ENCODE measurements at places on chromosomes 4 and X.

- no peaks in the 10 kb centered on the region for H3K27me3 ChIP-seq
- H3K4me3 ChIP-seq = no peak overlapping the region
- no peak overlapping the region for H3K27ac ChIP-seq
- no peaks in the 10 kb centered on the region for H3K36me3 ChIP-seq
Measured at GRCh38 chr4:96755569-96756484, 915.9 kb downstream of the PDHA2 start.

- peaks cover 57% of the 10 kb centered on the region for H3K4me1 ChIP-seq
- H3K27ac ChIP-seq = peak overlapping the region; percentile 86
- peak; percentile 40 for DNase-seq
- H3K27me3 ChIP-seq = peaks cover 5% of the 10 kb centered on the region
- no peaks in the 10 kb centered on the region for H3K36me3 ChIP-seq
Measured at GRCh38 chr4:3041192-3042142, 32.9 kb downstream of the HTT-AS start.

DNA sequence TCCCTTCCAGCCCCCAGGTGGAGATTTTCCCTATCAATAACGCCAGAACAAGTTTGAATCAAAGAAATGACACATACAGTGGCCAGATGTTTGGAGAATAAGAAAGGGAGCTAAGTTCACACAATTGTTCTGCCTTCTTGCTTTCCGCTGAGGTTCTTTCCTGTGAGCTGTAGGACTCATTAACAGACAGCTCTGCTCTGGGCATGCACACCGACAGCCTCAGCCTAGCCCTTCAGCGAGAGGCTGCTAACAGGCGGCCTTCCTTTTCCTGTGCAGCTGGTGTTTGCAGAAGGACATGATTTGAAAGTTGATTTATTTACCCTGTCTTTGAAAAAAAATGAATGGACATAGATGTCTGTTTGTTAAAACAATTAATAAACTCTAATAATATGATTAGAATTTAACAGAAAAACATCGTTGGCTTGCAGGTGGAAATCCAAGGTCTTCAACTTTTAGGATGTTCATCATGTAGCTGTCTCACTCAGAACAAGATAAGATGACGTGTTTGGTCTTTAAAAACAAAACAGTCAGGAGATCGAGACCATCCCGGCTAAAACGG is 183.3 kb downstream of the KDR start:
- no peak overlapping the region for H3K27ac ChIP-seq
- no peaks in the 10 kb centered on the region for H3K36me3 ChIP-seq

GRCh38 chr4:120886191-120886590 is 36.3 kb downstream of the PRDM5 start:
- H3K4me3 ChIP-seq = no peak overlapping the region
- peaks cover 6% of the 10 kb centered on the region for H3K36me3 ChIP-seq
- H3K27me3 ChIP-seq = no peaks in the 10 kb centered on the region
- peak; percentile 45 for DNase-seq

DNA sequence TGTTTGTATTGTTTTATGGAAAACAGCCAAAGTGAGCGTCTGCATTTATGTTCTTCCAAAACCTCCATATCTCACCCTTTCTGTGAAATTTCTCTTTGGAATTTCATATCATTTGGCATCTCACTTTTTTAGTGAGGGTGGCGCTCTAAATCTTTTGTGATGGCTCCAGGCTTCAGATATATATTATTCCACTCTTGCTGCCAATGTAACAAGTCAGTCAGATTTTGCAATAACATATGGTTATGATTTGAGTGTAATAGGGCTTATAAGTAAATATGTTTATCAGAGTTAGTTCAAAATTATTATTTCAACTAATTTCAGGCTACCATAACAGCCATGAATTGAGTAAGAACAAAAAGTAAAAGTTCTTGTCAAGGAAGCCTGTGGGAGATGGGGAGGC is 314.7 kb downstream of the PDGFC start:
- H3K27ac ChIP-seq = no peak overlapping the region
- H3K27me3 ChIP-seq = no peaks in the 10 kb centered on the region
- no peak overlapping the region for H3K4me3 ChIP-seq
- DNase-seq = no peak
- H3K4me1 ChIP-seq = no peaks in the 10 kb centered on the region

GRCh38 chr4:65845199-65845773 is 175.0 kb upstream of the EPHA5 start:
- H3K27me3 ChIP-seq = no peaks in the 10 kb centered on the region
- DNase-seq = no peak
- no peaks in the 10 kb centered on the region for H3K4me1 ChIP-seq
- no peaks in the 10 kb centered on the region for H3K36me3 ChIP-seq
- no peak overlapping the region for H3K4me3 ChIP-seq

DNA sequence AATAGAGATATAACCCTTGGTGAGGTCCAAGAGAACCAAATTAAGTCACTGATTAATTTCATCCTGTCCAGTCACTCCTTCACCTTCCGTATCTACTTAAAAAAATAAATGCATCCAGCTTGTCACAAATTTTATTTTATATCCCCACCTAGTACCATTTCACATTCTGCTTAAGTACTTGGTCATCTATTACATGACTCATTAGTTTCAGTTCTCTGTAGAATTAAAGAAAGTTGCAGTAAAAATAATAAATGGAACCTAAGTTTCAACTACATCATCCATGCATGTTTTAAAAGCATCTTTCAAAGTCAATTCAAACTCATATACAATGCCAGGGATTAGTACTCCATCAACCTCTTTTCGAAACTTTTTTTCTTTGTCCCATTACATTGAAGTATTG is 130.2 kb downstream of the SH2D1A start:
- no peak overlapping the region for H3K4me3 ChIP-seq
- DNase-seq = no peak
- no peak overlapping the region for H3K27ac ChIP-seq
- no peaks in the 10 kb centered on the region for H3K4me1 ChIP-seq

GRCh38 chr4:159242427-159242826 is 139.5 kb downstream of the RAPGEF2 start:
- H3K4me3 ChIP-seq = no peak overlapping the region
- DNase-seq = no peak
- H3K36me3 ChIP-seq = no peaks in the 10 kb centered on the region
- no peak overlapping the region for H3K27ac ChIP-seq

- H3K27ac ChIP-seq = peak overlapping the region; percentile 26
- H3K4me3 ChIP-seq = no peak overlapping the region
- H3K27me3 ChIP-seq = no peaks in the 10 kb centered on the region
- no peak for DNase-seq
- H3K36me3 ChIP-seq = no peaks in the 10 kb centered on the region
- H3K4me1 ChIP-seq = peaks cover 4% of the 10 kb centered on the region
Measured at GRCh38 chr4:87118826-87119225, 101.6 kb downstream of the KLHL8 start.

- peak overlapping the region; percentile 2 for H3K27ac ChIP-seq
- no peak overlapping the region for H3K4me3 ChIP-seq
- no peaks in the 10 kb centered on the region for H3K27me3 ChIP-seq
- no peaks in the 10 kb centered on the region for H3K4me1 ChIP-seq
- peak; percentile 17 for DNase-seq
Measured at GRCh38 chrX:123878252-123878721, 18.4 kb downstream of the XIAP start.

DNA sequence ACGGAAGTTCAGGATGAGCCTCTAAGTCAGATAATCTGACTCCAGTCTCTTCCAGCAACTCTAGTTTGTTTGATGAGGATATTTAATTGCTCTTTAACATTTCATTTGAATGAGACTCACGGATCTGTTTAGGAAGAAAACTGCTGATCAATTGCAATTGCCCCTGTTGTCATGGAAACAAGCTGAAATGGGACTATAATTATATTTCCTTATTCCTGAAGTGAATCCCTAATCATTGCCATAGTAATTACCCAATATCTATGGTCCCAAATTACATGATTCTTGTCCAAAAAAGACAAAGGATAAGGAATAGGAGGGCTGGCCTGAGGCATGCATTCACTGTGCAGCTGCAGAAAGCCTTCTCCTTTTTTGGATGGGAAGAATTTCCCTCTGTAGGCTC is 105.3 kb downstream of the AASDH start:
- H3K4me3 ChIP-seq = no peak overlapping the region
- H3K27me3 ChIP-seq = no peaks in the 10 kb centered on the region
- no peak for DNase-seq

DNA sequence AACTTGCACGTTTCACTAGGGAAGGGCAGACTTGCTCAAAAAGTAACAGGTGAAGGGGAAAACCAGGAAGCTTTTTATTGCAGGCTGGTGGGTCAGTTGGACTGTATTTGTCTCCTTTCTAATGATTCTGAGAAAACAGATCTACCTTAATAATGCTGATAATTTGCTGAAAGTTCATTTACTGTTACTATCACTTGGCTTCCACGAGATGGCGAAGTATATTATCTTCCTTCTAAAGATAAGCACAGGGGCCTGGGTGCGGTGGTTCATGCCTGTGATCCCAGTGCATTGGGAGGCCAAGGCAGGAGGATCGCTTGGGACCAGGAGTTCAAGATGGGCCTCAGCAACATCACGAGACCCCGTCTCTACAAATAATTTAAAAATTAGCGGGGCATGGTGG is 16.4 kb downstream of the CCKAR start:
- H3K27ac ChIP-seq = no peak overlapping the region
- H3K4me1 ChIP-seq = no peaks in the 10 kb centered on the region
- H3K4me3 ChIP-seq = no peak overlapping the region
- no peaks in the 10 kb centered on the region for H3K36me3 ChIP-seq

- H3K27me3 ChIP-seq = no peaks in the 10 kb centered on the region
- DNase-seq = peak; percentile 12
- no peak overlapping the region for H3K4me3 ChIP-seq
- H3K27ac ChIP-seq = no peak overlapping the region
- H3K36me3 ChIP-seq = peaks cover 32% of the 10 kb centered on the region
Measured at GRCh38 chr4:83074086-83074704, 39.2 kb downstream of the COPS4 start.

GRCh38 chr4:41346306-41347061 is 89.8 kb downstream of the UCHL1 start:
- no peaks in the 10 kb centered on the region for H3K4me1 ChIP-seq
- no peak overlapping the region for H3K4me3 ChIP-seq
- H3K36me3 ChIP-seq = no peaks in the 10 kb centered on the region
- no peaks in the 10 kb centered on the region for H3K27me3 ChIP-seq
- no peak overlapping the region for H3K27ac ChIP-seq
- DNase-seq = no peak

- no peak overlapping the region for H3K27ac ChIP-seq
- no peak overlapping the region for H3K4me3 ChIP-seq
- no peaks in the 10 kb centered on the region for H3K4me1 ChIP-seq
Measured at GRCh38 chr4:156420623-156421022, 467.0 kb upstream of the CTSO start.

GRCh38 chr4:41935652-41936021 is 408 bp downstream of the TMEM33 start:
- H3K4me3 ChIP-seq = peak overlapping the region; percentile 74
- H3K27ac ChIP-seq = peak overlapping the region; percentile 92
- no peak for DNase-seq
- H3K27me3 ChIP-seq = no peaks in the 10 kb centered on the region
- no peaks in the 10 kb centered on the region for H3K36me3 ChIP-seq
- peaks cover 42% of the 10 kb centered on the region for H3K4me1 ChIP-seq

GRCh38 chr4:173827707-173828106 is 297.7 kb upstream of the HAND2 start:
- no peaks in the 10 kb centered on the region for H3K4me1 ChIP-seq
- DNase-seq = no peak
- H3K27ac ChIP-seq = no peak overlapping the region
- H3K4me3 ChIP-seq = no peak overlapping the region

- no peaks in the 10 kb centered on the region for H3K27me3 ChIP-seq
- H3K27ac ChIP-seq = no peak overlapping the region
- no peak overlapping the region for H3K4me3 ChIP-seq
- no peak for DNase-seq
Measured at GRCh38 chr4:69362351-69362750, 82.1 kb downstream of the UGT2B28 start.

GRCh38 chr4:115113506-115114106 is at the start of gene NDST4:
NDST4 (minus strand) TSS chr4:115113620; CDS start chr4:115077036, 36,584 bp downstream.
- peak; percentile 61 for DNase-seq
- H3K27me3 ChIP-seq = no peaks in the 10 kb centered on the region
- no peak within 1 kb of the TSS for H3K27ac ChIP-seq
- no peak within 1 kb of the TSS for H3K4me3 ChIP-seq
- no peaks in the 10 kb centered on the region for H3K4me1 ChIP-seq

GRCh38 chr4:7529368-7530080 is 94.8 kb upstream of the PSAPL1 start:
- DNase-seq = peak; percentile 60
- peaks cover 42% of the 10 kb centered on the region for H3K27me3 ChIP-seq
- no peak overlapping the region for H3K4me3 ChIP-seq
- H3K27ac ChIP-seq = no peak overlapping the region
- no peaks in the 10 kb centered on the region for H3K36me3 ChIP-seq

DNA sequence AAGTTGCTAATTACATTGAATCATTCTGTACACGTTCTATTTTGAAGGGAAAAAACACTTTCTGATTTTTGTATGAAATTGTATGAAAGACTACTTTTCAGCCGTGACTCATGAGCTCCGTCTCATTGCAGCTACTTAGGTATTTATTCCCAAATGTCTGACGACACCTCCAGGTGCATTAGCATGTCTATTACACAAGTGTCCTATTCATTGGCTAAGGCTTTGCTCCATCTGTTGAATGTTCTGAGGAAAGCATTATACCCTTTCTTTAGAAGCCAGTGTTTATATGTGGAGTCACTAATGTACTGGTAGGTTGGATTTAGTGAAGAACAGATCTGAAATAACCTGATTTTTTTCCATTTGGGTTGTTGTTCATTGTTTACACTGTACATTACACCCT is 51.8 kb downstream of the MAP7D3 start:
- H3K27ac ChIP-seq = no peak overlapping the region
- peaks cover 8% of the 10 kb centered on the region for H3K4me1 ChIP-seq
- H3K27me3 ChIP-seq = no peaks in the 10 kb centered on the region
- H3K4me3 ChIP-seq = no peak overlapping the region

DNA sequence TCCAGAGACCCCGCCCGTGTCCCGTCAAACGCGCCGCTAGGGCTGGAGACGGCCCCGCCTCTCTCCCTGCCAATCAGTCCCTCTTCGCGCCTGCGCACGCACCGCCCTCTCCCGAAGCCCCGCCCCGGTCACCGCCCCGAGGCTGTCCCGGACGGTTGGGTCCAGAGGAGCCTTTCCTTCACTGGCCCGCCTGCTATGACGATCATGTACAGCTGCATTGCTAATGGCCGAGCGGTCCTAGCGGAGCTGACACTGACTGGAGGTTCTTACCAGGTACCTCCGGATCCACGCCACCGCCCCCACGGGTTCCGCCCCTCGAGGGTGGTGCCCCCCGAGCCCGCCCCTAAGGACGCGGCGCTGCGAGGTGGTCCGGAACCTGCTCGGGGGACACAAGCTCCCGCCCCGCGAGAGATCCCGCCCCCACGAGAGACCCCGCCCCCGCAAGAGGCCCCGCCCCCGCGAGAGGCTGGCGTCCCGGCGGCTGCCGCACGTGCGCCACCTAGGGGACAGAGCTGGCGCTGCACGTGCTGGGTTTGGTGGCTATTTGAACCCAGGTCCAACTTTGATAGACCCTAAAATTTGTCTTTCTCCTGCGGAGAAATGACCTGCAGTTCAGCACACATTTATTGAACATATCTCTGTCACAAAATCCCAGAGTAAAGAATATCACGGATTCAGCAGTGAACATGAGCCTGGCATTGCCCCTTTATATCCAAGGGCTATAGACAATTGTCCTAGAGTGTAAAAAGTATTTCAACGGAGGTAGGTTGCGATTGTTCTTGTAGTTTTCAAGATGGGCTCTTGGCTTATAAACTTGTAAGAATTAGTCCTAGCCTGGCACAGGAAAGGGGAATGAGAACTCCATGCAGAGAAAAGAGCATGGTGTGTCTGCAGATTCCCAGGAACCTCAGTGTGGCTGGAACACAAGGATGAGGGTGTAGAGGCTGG is 88.7 kb downstream of the HNRNPD start:
- peak overlapping the region; percentile 77 for H3K27ac ChIP-seq
- H3K27me3 ChIP-seq = no peaks in the 10 kb centered on the region
- DNase-seq = peak; percentile 99
- no peaks in the 10 kb centered on the region for H3K36me3 ChIP-seq

GRCh38 chr4:140094438-140095420 is 59.3 kb downstream of the MAML3 start:
- peak overlapping the region; percentile 18 for H3K4me3 ChIP-seq
- H3K36me3 ChIP-seq = no peaks in the 10 kb centered on the region
- no peaks in the 10 kb centered on the region for H3K27me3 ChIP-seq
- peak overlapping the region; percentile 88 for H3K27ac ChIP-seq
